ENCODE measurements at places on chromosomes 4 and X.

- no peak for DNase-seq
Observed at GRCh38 chr4:169399976-169400767, 129.4 kb upstream of the SH3RF1 start.

DNA sequence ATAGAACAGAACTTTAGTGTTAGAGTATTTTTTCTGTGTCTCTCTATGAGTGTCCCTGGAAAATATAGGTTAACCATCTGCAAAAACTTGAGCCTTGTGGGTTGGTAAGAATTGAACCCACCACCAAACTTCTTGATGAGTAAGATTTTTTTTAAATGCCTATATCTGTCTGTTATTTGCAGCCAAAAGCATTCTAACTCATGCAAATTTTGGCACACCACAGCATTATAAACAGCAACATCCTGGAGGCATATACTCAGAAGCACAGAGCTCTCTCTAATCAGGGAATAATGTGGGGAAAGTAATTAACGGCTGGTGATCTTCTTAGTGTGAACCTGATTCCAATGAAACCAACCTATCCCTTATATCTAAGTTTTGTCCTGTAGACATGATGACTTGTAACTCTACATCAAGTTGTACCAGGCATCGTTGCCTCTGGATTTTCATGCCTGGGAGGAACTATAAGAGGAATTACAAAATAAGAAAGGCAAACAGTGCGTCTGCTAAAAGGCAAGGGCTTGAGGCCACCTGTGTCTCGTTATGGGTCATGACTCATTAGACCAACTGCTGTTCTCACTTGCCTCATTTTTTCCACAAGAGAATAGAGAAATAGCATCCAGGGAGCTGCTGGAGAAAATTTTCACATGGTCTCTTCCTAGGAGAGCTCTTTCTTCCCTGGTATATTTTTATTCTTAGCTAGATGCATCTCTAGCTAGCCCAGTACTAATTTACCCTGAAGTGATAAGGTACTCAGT lies 202.4 kb downstream of the CHIC2 start:
- DNase-seq: peak; percentile 32

GRCh38 chr4:169634975-169635374 lies 14.6 kb downstream of the CLCN3 start:
- no peak for DNase-seq

DNA sequence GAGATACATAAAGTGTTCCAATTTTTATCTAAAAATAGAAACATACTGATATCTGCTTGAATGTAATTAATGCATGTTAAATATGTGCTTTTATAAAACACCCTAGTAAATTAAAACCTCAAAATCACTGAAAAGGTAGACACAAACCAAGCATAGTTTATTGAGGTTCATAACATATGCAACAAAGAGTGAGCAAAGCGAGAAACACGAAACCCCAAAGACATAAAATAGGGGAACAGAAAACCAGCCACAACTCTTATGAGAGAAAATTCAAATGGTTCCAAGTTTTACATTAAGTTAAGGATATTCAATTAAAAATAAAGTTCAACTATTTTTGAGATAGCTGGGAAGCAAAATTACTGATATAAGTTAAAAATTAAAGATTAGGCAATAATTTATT lies 336.4 kb upstream of the AGA start:
- no peak for DNase-seq

- DNase-seq: no peak
Observed at GRCh38 chrX:43188296-43188695, 410.3 kb upstream of the PPP1R2C start.
